ENCODE measurements at places on chromosomes 1 and 21.

- no peak for DNase-seq
These were observed 9.6 kb upstream of the SLC6A9 start for GRCh38 chr1:44040846-44041245.

GRCh38 chr1:229268505-229268904 lies 2.4 kb upstream of the RAB4A start:
- DNase-seq, result no peak

- DNase-seq, result no peak
These were observed 315.4 kb downstream of the ADGRL2 start for GRCh38 chr1:82116105-82116504.

GRCh38 chr1:5744911-5745799 lies 247.1 kb downstream of the NPHP4 start:
- no peak for DNase-seq

DNA sequence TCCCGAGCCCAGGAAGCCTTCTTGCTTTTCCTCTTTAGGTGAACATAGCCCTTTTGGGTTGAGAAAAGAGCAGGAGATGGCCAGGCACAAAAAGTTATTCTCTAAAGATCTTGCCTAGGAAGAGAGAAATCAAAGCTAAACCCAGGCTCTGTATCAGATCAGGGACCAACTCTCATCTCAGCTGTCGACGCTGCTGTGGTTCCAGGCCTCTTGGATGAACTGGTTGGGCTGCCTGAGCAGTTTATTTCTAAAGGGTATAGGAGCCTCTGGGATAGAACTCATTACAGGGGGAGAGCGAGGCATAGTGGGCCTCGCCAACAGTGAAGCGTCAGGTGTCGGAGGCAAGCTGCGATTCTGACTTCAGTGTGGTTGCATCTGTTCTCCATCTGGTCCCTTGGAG lies 82.6 kb upstream of the F3 start:
- DNase-seq, result no peak

DNA sequence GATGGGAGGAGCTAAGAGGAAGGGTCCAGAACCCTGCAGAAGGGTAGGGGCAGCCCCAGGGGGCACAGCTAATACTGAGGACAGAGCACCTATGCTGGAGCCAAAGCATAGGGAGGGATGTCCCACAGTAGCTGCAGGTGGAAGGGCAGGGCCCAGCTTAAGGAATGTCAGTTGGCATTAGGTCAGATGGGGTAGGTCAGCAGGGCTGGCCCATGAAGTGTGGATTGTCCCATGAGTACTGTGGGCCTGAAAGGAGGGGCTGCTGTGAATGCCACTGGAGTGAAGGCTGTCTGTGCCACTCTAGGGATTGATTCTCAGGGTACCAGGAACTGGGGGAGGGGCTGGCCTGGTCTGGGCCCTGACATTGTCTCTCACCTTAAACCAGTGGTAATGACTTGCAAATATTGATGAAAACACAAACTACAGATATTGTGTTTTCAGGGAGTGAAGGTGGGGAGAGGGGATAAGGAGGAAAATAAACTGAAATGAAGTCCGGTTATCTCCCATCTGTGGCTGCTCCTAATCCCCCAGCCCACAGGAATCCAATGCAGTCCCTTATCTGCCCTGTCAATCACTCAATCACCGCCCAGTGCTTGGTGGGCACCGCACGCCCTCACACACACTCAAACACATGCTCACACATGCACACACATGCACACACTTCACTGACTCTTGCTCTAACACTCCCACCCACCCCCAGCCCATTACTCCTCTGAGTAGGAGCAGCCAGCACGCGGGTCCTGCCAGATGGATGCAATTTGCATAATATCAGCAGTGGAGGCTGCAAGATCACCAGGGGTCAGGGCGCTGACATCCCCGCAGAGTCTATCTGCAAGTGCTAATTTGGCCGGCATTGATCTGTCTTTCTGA lies 27.8 kb downstream of the DMAP1 start:
- no peak for DNase-seq

- DNase-seq, result no peak
These were observed 10.4 kb downstream of the NUCKS1 start for GRCh38 chr1:205739348-205740160.

DNA sequence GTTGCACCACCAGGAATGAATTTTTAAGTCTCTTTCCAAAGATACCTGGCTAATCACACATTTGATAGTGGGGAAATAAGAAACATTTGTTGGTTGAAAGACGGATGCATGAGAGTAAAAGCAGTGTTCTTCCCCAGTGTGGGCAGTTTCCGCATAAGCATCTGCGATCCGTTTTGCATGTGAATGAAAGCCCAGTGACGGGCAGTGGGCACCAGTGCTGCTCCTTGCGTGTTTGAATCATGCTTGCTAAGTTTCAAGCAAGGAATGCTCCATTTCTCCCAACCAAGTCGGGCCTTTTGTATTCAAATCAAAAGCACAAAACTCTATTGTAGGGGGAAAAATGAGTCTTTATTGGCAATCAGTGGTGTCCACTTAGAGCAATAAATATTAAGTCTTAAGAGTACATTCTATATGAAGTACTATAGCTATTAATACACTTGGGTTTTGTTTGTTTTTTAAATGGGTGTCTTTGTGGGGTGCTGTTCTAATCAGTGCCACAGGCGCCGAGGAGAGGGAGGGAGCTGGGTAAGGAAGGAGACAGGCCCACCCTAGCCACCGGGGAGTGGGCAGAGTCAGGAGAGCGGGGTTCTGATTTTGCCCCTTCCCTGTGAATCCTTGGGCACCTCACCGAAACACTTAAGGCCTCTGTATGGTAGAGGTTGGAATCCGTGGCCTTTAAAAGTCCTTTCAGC lies 750 bp upstream of the PTGFRN start:
- no peak for DNase-seq

DNA sequence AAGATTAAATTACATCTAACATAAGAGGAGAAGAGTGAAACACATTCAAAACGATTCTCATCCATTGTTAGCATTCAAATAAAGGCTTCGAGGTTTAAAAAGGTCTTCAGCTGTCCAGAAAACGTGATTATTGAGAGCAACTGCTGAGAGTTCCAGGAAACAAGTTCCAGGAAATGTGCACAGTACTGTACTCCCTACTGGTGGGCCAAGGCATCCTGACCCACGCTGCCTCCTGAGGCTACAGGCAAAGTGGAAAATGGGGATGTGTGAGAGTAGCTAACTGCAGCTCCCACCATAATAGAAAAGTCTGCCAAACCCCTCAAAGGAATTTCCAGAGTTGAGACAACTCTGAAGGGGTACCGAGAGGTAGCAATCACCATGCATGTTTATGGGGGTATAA lies 2.0 kb downstream of the VAV3 start:
- no peak for DNase-seq

- no peak for DNase-seq
These were observed 17.5 kb downstream of the CHML start for GRCh38 chr1:241622669-241623068.

DNA sequence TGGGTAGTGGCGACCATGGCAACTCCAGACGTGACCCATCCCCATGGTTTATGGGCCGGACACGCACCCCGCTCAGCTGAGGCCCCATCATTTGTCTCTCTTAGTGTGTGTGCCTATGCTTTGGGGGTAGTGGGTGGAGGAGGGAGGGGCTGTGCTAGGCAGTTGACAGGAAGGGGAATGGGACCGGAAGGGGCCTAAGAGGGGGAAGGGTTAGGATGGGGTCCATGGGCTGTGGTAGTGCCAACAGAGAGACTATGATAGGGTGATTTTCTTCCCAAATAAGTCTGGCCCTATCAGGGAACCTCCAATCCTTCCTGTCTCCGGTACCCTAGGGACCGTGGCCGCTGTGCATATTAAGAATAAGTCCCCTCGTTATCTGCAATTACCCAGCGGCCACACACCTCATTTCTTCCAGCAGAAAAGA lies 9.9 kb downstream of the DMAP1 start:
- DNase-seq, result no peak

- no peak for DNase-seq
These were observed 23.5 kb downstream of the COP1 start for GRCh38 chr1:176183618-176184017.

- DNase-seq, result no peak
These were observed 36.4 kb downstream of the FMO3 start for GRCh38 chr1:171127099-171127498.

GRCh38 chr1:230281556-230281955 lies 144.6 kb downstream of the PGBD5 start:
- no peak for DNase-seq

GRCh38 chr21:14630556-14631069 lies 84.5 kb upstream of the SAMSN1 start:
- DNase-seq, result no peak

GRCh38 chr1:196427976-196428734 lies 180.1 kb downstream of the KCNT2 start:
- no peak for DNase-seq

Measured in CD4-positive, alpha-beta T cell treated with Interferon alpha-2 for 1 hour (primary cell).